Stimulated activated CD8-positive, alpha-beta memory T cell treated with anti-CD3 and anti-CD28 coated beads, Interleukin-7, amount 100 ng/mL, for 24 hours (primary cell): ENCODE measurements at places on chromosomes 3 and 15.

GRCh38 chr3:142963516-142964448 is at the start of gene PAQR9:
Gene PAQR9 (minus strand): TSS chr3:142963674. CDS start chr3:142963336, 338 bp downstream.
- no peak for DNase-seq

DNA sequence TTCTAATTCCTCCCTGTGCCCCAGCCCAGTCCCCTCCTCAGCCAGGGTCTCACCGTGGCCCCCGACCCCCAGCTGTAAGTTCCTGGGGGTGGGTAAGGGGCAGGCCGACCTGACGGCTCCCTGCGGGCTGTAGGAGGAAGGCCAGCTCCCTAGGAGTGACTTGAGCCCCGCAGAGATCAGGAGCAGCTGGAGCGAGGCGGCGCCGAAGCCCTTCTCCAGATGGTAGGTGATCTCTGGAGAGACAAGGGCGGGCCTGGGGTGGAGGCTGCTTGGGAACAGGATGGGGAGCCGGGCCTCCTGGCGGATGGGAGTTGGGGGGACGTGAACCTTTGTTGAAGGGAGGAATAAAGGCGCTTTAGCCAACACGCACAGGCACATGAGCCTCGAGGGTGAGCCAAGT is 4.2 kb downstream of the SLC28A1 start:
- no peak for DNase-seq

DNA sequence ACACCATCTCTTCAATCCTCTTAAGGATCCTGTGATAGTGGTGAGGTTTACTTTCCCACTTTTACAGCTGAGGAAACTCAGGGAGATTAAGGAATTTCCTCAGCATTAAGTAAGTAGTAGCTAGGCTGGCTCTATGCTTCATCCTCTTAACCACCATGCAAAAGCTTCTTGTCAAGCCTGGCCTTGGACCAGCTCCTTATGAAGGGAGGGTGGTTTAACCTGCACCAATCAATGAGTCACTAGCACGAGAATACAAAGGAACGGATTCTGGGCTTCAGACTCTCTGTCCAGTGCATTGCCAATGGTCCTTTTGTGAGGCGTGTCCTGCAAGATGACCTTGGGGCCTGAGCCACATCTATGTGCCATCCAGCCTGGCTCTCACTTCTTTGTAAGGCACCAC is 202.0 kb upstream of the CFAP20DC start:
- DNase-seq = no peak

DNA sequence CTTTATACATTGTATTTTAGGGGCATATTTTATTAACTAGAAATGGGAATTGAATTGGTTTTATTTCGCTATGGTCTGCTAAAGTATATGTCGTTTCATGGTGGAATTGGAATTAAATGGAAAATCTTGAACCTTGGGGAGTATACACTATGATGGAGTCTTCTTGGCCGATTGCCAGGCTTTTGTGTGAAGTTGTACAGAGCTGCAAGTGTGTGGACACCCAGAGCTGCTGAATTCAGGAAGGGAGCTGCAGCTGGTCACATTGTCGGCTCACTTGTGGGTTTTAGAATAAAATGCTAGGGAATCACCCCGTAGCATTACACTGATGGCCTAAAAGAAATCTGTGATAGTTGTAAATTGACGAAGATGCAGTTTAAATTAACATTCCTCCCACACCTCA is 35.1 kb downstream of the USP3 start:
- DNase-seq = no peak

DNA sequence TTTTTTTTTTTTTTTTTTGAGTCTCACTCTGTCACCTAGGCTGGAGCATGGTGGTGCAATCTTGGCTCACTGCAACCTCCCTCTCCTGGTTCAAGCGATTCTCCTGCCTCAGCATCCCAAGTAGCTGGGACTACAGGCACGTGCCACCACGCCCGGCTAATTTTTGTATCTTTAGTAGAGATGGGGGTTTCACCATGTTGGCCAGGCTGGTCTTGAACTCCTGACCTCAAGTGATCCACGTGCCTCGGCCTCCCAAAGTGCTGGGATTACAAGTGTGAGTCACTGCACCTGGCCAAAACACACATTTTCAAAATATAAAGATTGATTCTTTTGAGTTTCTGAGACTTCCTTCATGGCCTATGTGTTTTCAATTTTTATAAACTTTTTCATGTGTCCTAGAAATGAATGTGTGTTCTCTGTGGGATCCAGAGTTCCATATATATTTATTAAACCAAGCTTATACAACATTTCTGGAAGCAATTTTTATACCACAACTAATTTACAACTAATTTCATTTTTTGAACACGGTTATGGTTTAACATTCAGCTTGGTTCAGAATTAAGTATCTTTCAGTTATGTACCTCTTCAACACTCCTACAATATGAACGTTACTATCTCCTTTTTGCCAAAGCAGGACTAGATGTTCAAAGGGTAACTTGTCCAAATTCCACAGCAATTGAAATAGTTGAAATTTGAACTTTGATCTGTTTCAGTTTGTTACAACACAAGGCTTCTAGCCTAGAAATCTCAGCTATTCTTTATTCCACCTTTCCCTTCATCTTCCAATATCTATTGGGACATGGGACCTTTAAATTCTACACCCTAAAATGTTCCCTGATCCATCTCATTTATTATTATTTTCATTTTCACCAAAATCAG is 1.5 kb downstream of the ACAD11 start:
- DNase-seq = no peak

DNA sequence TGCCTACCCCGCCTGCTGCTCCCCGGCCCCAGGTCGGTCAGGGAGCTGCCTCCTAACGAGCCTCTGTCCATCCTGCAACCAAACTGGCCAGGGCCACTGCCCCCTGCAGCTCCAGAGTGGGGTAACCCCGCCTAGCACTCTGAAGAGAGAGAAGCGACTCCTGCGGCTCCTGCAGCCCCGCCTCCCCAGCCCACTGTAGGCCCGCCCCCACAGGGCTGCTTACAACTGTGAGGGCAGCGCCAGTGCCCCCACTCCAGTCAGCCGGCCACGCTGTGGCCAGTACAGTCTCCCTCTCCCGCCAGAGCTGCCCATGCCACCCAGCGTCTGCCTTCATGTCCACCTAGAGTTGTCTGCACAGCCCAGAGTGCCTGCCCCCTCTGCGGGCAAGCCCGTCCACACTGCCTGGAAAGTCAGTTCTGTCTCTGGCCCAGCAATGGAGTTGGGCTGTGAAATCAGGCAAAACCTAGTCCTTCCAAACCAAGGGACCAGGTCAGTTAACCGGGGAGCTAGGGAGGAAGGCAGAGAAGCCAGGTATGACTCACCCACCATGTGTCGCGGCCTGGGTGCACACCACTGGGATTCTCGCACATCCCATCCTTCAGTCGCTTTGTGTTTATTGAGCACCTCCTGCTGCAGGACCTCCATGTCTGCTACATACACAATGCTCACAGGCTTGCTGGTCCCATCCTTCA is 2.4 kb downstream of the UCN2 start:
- DNase-seq = no peak

GRCh38 chr3:42876401-42876800 is 722 bp upstream of the CYP8B1 start:
- DNase-seq = no peak

DNA sequence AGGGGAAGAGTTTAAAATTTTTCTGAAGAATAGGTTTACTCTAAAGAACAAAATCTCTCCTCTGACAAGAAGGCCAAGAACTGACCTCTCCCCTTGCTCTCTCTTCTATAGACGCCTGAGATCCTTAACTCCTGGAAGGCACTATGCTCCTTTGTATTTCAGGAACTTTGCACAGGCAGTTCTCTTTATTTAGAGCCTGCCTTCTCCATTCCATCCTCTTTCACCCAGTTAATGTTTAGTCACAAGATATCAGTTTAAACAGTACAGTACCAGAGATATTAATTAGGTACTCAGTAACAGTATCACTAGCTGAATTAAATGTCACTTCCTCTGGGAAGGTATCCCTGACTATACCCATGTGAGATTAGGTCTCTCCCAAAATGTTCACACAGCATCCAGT is 33.5 kb downstream of the HERC1 start:
- no peak for DNase-seq

- DNase-seq = no peak
Measured at GRCh38 chr15:101390060-101390459, 95.0 kb upstream of the SNRPA1 start.

GRCh38 chr3:49803465-49804140 is 542 bp downstream of the INKA1 start:
- DNase-seq = no peak

- DNase-seq = no peak
Measured at GRCh38 chr15:28921336-28921735, 35.6 kb downstream of the APBA2 start.

- DNase-seq = no peak
Measured at GRCh38 chr3:72141264-72141663, 356.3 kb upstream of the PROK2 start.

DNA sequence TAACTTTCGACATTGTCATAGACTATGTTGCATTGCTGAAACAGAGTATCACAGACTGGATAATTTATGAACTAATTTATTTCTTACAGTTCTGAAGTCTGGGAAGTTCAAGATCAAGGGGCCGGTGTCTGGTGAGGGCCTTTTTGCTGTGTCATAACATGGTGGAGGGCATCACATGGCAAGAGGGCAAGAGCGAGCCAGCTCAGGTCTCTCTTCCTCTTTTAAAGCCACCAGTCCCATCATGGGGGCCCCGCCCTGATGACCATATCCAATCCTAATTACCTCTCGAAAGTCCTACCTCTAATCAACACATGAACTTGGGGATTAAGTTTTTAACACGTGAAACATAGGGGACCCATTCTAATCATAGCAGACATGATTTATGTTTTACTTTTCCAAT is 33.5 kb upstream of the DCUN1D1 start:
- DNase-seq = no peak

DNA sequence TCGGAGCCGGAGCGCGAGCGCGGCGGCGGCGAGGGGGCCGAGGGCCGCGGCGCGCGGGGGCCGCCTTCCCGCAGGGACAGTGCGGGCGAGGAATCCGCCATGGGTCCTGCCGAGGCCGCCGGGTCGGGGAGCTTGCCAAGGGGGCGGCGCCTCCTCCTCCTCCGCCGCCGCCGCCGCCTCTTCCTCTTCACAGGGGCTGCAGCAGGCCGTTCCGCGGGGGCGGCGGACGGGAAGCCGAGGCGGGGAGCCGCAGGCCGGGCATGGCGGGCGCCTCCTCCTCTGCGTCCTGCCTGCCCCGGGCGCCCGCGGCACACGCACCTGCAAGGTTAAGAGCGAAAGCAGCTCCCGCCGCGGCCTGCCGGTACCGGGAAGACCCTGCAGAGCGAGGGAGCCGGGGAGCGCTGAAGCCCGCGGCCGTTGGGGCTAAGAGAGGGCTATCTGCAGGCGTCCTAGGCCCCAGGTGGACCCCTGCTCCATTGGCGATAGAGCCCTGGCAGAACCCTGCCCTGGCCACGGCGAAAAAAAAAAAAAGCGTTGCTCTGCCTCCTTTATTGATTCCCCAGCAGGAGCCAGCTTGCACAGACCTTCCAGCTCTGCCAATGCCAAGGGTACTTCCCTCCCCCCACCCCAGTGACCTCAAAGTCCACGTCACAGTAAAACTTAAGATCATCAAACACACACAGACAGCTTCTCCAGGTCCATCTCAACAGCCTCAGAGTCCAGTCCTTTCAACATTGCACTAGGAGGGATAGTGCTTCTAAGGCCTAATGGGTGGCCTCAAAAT is at the start of gene LYSMD2:
TSS of gene LYSMD2 (minus strand) at position 134 of the 784 bp plus-strand sequence. CDS start at position 101, 33 bp downstream.
- DNase-seq = no peak
